ENCODE measurements at places on chromosomes 7 and 10.
A peak's percentile ranks its signal among the peaks of the same experiment; 100 is the strongest.

DNA sequence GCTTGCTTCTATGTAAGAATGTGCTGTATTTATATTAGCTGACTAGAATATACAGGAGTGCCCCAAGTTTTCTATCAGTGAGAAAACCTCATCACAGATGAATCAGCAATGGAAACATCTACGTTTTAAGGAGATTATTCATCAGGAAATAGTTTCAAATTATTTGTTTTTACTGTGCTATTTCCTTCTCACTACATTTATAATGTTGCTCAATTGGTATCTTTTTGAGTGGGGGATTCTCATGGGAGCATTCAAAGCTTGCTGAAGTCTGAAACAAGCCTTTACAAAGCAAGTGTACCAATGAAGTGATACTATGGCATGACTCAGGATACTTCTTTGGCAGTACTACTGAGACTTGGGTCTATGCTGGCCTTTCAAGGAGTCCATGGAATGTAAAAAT, 191.1 kb upstream of the SLC26A5 start:
- DNase-seq, result no peak

- DNase-seq, result no peak
Observed at GRCh38 chr10:124123156-124123555, 29.8 kb upstream of the CHST15 start.

DNA sequence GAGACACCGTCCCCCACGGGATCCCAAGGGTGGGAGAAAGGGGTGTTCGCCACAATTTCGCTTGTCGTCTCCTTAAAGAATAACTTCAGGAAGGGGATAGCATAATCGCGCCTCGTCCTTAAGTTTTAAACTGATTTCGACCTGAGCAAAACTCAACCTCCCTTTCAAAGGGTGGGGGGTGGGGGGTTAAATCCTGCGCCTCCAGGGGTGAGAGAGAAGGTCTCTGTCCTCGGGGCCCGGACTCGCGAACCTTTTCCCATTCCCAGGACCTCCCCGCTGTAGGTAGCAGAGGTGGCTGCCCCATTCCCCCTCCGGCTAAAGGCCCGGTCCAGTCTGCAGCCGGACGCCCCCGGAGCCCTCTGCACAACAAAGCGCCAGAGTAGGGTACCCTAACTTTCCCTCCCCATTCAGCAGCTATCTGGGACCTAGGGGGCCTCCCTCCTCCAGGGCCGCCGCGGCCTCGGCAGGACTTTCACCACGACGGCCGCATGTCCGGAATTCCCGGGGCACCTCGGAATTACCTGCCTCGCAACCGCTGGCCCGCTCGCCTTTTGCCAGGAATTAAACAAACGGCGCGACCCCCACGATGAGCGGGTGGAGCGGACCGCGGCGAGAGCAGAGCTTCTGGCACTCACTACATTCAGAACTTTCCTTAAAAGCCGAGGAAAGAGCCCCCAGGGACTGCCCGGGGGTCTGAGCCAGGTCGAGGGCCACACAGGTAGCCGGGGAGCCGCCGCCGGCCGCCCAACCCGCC, 1.7 kb downstream of the CDK6 start:
- DNase-seq, result peak; percentile 21

GRCh38 chr7:139855498-139856270, 26.6 kb downstream of the TBXAS1 start:
- no peak for DNase-seq

DNA sequence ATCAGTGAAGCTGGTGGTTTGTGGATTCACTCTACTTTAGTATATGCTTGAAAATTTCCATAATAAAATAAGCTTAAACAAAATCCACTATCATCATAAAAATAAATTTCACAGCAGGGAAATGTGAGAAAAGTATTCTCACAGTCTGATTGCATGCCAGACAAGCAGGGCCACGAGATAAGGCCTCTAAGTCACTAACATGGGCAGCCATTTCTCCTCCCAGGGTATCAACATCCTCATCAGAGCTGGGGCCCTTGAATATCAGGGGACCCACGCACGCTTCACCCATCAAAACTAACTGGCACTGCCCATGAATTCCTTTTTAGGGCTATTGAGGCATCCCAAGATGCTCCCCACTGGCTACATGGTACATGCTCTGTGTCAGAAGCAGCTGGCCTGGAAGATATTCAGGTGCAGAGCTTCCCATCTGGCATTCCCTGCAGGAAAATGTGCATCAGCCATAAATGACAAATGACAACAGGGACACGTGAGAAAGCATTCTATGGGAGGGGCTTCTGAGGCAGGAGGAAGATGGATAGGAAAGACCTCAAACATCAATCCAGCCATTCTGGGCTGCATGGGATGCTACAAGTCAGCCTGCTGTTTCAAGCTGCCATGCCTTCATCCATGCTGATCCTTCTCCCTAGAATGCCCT, 17.4 kb downstream of the CCDC6 start:
- DNase-seq, result no peak
